GM03348 (cell line): ENCODE measurements at places on chromosomes 6 and 20.

GRCh38 chr20:58026361-58026760, 202.1 kb downstream of the ANKRD60 start:
- no peak for DNase-seq

GRCh38 chr6:132751828-132752227, 5.9 kb downstream of the VNN2 start:
- DNase-seq, result no peak

GRCh38 chr6:44797746-44798145, 410.2 kb downstream of the CDC5L start:
- no peak for DNase-seq

DNA sequence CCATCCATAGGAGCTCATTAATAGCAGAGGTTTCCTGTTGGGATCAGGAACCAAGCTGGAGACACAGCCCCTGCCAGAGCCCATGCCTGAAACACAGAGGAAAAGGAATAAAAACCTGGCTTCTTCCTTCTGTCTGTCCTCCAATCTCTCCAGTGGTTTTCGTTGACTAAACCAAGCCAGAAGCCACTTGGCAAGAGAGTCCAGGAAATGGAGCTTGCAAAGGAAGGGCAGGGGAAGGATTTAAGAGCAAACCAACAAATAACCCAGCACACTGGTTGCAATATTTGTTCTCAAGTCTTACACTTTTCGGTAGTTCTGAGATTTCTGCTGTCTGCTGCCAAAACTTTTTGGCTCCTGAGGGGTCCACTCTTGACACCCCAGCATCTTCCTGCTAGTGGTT, 137.0 kb upstream of the BMP2 start:
- no peak for DNase-seq

DNA sequence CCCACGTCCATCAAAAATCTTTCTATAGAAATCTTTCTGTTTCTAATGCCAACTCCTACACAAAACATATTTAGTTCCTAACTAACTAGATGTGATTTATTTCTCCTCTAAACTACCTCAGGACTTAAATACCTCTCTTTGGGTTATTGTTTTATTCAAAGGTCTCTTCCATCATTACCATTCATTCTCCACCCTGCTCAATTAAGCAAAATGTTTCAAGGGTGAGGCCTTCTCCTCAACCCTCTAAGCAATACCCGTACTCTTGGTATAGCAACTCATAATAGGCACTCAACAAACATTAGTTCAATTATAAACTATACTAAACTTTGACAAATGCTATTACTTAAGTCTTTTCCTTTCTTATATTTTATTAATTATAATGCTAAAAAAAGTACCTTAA, 111.4 kb downstream of the RNGTT start:
- no peak for DNase-seq

DNA sequence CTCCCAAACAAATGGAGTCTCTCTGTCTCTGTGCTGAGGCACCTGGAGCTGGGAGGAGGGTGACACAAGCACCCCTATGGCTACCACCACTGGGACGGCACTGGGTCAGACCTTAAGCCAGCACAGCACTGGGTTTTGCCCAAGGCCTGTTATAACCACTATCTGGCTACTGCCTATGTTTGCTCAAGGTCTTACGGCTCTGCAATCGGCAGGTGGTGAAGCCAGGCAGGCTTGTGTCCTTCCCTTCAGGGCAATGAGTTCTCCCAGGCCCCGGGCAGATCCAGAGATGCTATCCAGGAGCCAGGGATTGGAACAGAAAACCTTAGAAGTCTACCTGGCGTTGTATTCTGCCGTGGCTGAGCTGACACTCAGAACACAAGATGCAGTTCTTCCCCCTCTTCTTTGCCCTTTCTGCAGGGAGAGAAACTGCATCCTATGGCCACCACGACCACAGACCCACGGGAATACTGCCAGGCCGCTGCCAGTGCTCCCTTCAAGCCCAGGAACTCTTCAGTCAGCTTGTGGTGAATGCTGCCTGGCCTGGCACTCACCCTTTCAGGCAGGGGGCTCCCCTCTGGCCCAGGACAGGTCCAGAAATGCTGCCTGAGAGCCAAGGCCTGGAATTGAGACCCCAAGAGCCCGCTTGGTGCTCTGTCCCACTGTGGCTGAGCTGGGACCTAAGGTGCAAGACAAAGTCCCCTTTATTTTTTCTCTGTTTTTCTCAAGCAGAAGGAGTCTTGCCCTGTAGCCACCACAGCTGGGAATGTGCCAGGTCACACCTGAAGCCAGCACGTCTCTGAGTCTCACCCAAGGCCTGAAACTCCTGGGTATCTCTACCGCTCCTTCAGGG, 67.0 kb upstream of the FRMD1 start:
- DNase-seq, result no peak

GRCh38 chr20:46324960-46325703, 16.8 kb upstream of the CDH22 start:
- DNase-seq, result peak; percentile 54

DNA sequence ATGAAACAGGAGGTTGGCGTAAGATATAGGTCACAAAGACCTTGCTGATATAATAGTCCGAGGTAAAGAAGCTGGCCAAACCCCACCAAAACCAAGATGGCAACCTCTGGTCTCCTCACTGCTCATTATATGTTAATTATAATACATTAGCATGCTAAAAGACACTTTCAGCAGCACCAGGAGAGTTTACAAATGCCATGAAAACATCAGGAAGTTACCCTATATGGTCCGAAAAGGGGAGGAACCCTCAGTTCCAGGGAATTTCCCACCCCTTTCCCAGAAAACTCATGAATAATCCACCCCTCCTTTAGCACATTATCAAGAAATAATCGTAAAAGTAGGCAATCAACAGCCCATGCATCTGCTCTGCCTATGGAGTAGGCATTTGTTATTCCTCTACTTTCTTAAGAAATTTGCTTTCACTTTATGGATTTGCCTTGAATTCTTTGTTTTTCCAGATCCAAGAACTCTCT, 923.4 kb downstream of the QKI start:
- DNase-seq, result no peak

GRCh38 chr6:164507206-164507940, 802.0 kb downstream of the C6orf118 start:
- DNase-seq, result no peak

DNA sequence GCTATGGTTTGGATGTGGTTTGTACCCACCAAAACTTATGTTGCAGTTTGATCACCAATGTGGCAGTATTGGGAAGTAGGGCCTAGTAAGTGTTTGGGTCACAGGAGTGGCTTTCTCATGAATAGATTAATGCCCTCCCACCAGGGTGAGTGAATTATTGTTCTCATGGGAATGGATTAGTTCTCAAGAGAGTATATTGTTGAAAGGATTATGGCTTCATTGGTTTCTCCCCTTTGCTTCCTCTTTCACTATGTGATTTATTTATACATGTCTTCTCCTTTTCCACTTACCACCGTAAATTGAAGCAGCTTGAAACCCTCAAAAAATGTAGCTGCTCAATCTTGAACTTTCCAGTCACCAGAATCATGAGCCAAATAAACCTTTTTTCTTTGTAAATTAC, 10.8 kb downstream of the UFL1 start:
- no peak for DNase-seq

DNA sequence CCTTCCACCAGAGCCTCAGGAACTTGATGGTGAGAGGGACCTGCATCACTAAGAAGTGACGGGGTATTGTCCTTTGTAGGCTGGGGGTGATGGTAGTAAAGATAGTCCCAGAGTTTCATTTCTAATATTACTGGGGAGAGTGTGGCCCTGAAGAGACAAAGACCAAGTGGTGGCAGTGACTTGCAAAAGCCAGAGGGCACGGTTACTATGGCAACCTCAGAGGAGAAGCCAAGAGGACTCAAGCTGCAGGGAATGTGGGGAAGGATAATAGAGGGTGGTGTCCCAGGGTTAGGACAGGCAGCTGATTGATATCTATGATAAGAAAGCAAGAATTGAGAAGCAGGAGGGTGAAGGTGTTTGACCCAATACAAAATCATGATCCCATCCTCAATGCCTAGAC, 42.5 kb downstream of the HLA-G start:
- no peak for DNase-seq

- peak; percentile 95 for DNase-seq
Measured at GRCh38 chr20:25237610-25238318, 10.1 kb upstream of the PYGB start.
